ENCODE measurements at places on chromosomes 6 and 20.
A peak's percentile ranks its signal among the peaks of the same experiment; 100 is the strongest.

DNA sequence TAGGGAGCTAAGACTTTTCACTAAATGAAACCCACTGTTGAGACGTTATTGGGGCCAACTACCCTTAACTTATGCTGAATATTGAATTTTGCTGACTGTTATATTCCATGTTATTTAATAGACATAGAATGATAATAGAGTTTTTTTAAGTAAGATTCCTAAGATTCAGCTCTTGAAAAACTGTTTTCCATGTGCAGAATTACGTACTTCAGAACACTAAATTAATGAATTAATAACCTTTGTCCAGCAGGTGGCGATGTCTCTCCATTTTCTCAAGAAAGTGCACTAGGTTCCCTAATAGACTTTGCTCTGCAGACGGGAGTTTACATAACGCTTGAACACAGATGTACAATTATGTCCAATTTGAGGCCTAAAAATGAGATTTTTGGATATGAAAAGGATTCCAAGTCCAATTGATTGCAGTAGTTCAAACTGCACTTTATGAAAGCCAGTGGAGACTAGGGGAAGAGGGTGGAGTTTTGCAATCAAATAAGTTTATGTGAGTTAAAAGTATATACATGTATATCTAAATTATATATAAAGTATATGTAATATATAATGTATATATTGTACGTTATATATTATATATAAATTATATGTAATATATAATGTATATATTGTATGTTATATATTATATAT, 282.1 kb downstream of the UST start:
- H3K4me3 ChIP-seq = no peak overlapping the region
- H3K27me3 ChIP-seq = no peaks in the 10 kb centered on the region
- no peaks in the 10 kb centered on the region for H3K36me3 ChIP-seq
- peaks cover 32% of the 10 kb centered on the region for H3K4me1 ChIP-seq

- no peak overlapping the region for H3K4me3 ChIP-seq
- DNase-seq = peak; percentile 95
- H3K4me1 ChIP-seq = peaks cover 45% of the 10 kb centered on the region
- H3K27ac ChIP-seq = peak overlapping the region; percentile 85
- H3K27me3 ChIP-seq = no peaks in the 10 kb centered on the region
These were observed 45.9 kb downstream of the RIPOR3 start for GRCh38 chr20:50645253-50646068.

DNA sequence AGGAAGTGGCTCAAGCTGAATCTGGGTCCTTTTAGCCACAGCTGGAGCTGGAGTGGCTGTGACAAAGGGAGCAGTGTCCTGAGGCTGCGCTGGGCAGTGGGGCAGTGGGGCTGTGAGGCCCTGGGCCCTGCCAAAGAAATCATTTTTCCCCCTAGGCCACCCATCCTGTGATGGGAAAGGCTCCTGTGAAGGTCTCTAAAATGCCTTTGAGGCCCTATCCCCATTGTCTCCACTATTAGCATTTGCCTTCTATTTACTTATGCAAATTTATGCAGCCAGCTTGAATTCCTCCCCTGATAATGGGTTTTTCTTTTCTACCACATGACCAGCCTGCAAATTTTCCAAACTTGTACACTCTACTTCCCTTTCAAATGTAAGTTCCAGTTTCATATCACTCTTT, 539.2 kb downstream of the MEI4 start:
- no peaks in the 10 kb centered on the region for H3K4me1 ChIP-seq
- no peak overlapping the region for H3K27ac ChIP-seq
- no peaks in the 10 kb centered on the region for H3K36me3 ChIP-seq
- DNase-seq = no peak
- H3K27me3 ChIP-seq = no peaks in the 10 kb centered on the region

GRCh38 chr6:142756215-142756630, 188.8 kb downstream of the HIVEP2 start:
- H3K4me1 ChIP-seq = no peaks in the 10 kb centered on the region
- DNase-seq = no peak
- no peaks in the 10 kb centered on the region for H3K27me3 ChIP-seq
- H3K4me3 ChIP-seq = no peak overlapping the region
- H3K36me3 ChIP-seq = peaks cover 41% of the 10 kb centered on the region
